ENCODE measurements at places on chromosomes 5 and 9. TPM values are rescaled to one million over a fixed set of nuclear protein-coding genes. Genes with fewer than 3 reads are reported as not detected.

Gene CTSV
- total RNA-seq = 13.4 TPM

Gene SVEP1
- 1.8 TPM for total RNA-seq

Gene HRH2
- total RNA-seq = 0.77 TPM

Gene RCL1
- 38.8 TPM for total RNA-seq

Gene C9orf153
- total RNA-seq = 0.65 TPM

Gene GNA14
- not detected for total RNA-seq

Gene NR4A3
- 3.2 TPM for total RNA-seq

Gene IFNK
- total RNA-seq = not detected

Gene ENC1
- 6.1 TPM for total RNA-seq

Gene SPIN1
- 37.8 TPM for total RNA-seq
